ENCODE measurements at places on chromosomes 4 and X.

DNA sequence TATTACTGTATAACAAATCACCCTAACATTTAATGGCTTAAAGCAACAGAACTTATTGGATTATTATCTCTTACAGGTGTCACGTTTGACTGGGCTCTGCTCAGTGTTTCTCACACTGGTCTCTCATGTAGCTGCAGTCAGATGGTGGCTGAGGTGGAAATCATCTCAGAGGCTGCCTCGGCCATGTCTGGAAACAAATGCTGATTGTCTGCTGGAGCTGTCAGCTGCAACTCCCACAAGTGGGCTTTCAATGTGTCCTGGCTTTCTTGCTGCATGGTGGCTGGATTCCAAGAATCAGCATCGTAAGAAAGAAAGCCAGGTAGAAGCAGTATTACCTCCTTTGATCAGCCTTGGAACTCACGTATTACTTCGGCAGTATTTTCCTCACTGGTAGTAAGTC lies 277.6 kb downstream of the SPANXN1 start:
- DNase-seq = no peak

DNA sequence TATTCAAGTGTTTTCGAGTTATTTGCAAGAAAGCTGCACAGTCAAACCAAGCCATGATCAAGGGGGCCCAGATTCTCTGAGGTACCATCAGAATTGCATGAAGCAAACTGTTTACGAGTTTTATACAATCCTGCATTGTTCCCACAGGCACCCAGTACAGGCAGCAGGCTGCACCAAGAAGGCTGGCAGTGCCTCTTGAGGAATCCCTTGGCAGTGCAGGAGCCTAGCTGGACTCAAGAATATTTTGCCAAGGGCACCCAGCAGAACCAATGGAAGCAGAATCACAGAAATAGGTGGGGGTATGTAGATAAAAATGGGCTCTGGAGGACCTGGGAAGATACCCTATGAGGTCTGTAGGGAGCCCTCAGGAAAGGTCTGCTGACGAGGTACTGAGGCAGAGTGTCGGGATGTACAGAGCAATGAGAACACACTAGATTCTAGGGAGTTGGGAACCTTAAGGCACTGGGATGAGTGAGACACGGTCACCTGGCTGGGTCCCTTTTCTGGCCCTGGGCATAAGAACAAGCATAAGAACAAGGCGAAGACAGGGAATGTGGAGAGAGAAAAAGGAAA lies 2.5 kb upstream of the PLP1 start:
- DNase-seq = no peak

DNA sequence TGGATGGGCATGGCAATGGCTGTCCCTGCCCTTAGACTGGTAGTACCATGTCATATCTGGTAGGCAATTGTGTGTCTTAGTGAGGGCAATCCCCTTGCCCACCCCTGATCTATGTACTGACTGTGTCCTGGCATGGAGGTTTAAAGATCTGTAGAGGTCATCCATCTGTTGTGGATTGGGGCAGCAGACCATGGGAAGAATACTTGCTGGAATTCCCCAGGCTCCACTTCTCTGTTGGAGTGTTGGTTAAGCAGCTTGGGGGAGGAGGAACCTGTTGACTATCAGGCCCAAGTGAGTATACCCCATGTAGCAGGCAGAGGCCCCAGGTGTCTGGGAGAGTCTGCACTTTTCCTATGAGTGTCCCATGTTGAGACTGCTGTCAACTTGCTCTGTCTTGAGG lies 246.7 kb upstream of the DIPK2B start:
- DNase-seq = no peak

- DNase-seq = no peak
Observed at GRCh38 chr4:27018076-27018475, 157.4 kb downstream of the STIM2 start.

DNA sequence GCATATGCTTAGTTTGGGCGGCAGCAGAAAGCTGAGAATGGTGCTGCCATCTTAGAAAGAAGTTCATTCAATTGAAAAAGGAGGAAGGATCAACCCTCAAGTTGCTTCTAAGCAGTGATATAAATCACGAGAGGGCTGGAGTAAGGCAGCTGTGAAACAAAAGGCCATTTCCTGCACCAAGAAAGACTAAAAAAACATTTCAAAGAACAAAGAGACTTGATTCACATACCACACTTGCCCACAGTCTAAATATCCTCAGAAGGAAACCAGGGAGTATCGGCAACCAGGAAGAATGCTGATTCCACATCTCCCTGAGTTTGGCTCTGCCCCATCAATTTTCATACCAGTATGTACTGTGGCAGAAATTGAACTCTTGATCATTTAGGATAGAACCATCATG lies 240.1 kb downstream of the OPHN1 start:
- no peak for DNase-seq

GRCh38 chr4:102263024-102263787 lies 82.1 kb downstream of the SLC39A8 start:
- peak; percentile 51 for DNase-seq

DNA sequence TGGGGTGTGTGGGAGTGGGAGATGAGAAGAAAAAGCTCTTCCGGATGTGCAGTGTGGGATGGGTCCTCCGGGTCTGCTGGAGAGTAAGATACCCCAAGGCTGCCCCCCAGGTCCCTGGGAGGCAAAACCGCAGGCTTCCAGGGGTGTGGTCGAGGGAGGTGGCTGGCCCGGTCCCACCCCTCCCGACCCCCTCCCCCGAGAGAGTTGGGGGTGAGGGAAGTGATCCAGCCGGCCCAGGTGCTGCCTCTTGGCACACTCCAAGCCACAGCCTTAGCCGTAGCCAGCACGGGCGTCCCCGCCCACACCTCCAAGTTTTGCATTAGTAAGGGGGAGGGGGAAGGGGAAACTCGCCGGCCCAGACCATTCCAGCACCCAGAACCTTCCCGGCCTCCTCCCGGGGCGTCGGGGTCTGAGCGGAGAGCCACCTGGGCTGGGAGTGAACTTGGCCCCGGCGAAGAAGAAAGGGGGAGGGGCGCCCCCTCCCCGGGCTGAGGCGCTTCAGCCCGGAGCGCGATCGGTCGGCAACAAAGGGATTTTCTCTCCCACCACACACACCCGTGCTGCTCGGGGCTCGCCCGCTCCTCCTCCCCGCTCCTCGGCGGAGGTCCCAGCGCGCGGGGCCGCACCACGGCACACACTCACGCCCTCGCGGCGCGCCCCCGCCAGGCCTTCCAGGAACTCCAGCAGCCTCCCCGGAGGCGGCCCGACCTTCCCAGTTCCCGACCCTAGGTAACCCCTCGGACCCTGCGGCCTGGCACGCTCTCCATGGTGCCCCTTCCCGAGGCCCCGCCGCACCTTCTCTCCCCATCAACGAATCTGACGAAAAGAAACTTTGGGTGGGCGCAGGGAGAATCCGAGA lies 14.4 kb downstream of the BCOR start:
- DNase-seq = no peak

GRCh38 chrX:67317725-67318124 lies 226.1 kb upstream of the AR start:
- DNase-seq = no peak

DNA sequence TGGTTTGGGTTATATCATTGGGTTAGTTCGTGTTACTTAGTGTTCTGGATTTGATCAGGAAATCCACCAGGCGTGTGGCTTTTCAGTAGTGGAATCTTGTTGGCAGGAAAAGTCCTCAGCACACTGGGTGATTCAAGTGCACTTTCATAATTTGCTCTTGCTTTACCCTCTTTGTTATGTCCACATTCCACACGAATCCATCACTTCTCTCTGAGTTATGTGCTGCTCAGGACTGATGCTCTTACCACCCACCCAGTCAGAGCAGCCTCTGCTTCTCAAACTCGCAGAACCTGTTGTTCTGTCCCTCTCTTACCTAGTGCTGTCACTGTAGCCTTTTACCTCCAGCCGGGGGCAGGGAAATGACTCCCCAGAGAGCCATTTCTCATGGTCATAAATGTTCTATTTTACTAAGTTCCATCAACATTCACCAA lies 37.2 kb upstream of the SCRG1 start:
- DNase-seq = no peak

DNA sequence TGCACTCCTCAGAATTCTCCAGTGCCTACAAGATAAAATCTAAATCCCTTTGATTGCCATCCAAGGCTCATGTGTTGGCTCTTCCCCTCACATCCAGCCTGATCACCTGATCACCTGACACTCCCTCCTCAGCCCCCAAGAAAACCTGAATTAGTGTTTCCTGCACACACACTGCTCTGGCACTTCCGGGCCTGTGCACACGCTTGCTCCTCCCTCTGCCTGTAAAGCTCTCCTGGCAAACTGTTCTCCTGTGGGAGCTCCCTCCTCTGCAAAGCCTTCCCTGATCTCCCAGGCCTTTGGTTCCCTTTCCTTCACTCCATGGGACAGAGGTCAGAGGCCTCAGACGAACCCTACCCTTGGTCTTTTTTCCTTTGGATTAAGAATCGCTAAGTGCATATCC lies 19.9 kb downstream of the PHKA2 start:
- DNase-seq = no peak

DNA sequence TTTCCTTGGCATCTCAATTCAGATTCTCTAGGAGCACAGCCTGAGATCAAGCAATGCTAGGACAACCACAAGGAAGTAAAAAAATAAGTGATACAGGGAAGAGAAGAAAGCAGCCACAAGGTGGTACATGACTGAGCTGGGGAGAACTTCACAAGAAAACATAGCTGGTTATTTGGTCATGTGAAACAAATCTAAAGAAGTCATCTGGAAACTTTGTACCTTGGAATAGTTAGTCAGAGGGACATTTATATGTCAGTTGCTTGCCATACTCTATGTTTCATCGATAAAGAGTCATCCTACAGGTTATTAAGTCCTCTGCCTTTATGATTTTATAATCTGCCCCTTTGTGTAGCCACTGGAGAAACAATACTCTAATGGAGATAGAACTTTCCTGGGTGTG lies 575.1 kb downstream of the IL15 start:
- no peak for DNase-seq

DNA sequence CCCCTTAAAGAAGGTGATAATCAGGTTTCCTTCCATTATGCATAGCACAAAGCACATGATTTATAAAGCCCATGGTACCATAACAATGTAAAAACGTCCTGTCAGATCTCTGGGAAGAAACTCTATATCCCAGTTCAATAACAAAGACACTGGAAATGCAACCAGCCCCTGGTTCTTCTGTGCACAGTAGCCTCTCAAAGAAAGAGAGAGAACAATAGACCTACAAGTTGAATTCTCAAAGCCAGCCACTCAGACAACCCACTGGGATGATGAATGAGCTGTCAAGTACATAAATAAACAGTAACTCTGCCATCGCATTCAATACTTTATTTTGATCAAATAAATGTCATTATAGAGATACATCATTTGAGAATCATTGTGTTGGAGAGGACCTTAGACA lies 400.1 kb upstream of the CPEB2 start:
- no peak for DNase-seq

- no peak for DNase-seq
Observed at GRCh38 chr4:33493231-33493630, 2751.1 kb downstream of the ARAP2 start.
